ENCODE measurements at places on chromosomes 4 and X.

DNA sequence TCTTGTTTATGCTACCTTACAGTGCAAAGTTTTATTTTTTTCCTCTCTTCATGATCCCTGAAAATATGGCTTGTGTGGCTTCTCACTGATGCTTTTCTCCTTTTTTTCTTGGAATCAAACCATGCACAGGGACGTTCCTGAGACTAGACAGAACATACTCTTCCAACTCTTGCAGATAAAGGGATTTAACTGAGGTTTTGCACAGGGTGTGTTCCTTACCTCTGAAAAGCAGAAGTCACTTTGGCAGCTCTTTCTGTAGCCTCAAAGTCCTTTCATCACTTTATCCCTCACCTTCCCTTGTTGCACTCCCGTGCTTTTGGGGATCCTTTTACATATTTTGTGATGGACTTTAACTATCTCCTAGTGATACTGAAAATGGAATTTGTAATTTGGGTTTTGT, 300.1 kb downstream of the SPRY1 start:
- DNase-seq, result no peak

- DNase-seq, result no peak
These were observed 923.6 kb upstream of the TENM3 start for GRCh38 chr4:181319629-181320028.

- DNase-seq, result no peak
These were observed 41.8 kb downstream of the SULT1B1 start for GRCh38 chr4:69718396-69719271.

DNA sequence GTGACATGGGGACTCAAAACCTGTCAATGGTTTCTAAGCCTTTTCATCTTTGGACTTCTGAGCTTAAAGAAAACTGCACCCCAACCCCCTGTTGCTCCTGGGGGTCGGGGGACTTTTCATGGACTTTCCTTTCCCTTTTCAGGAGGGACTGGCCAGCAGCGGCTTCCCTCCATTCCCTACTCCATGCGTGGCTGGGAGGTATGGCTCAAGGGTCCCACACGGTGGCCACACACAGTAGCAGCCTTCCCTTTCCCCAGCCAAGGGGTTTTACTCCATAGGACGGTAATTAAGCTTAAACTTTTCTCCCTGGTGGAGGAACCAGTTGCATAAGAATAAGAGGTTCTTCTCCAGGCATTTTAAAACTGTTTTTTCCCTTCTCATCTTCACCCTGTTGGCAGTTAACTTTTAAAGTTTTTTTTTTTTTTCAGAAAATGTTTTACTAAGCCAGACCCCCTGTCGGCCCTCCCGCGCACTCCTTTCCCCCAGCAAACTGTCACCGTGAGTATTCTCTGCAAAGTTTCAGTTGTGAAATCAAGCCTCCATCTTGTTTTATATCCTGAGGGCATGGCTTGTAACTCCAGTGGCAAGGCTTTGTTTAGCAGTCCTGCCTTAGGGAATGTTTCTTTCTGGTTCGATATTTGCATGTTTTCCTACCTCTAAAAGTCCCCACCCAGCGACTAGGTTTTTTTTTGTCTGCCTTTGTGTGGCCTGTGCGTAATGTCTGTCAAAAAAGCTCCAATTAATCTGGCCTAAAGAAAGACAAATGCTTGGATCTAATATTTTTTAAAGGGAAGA, 325.7 kb downstream of the TLL1 start:
- no peak for DNase-seq

DNA sequence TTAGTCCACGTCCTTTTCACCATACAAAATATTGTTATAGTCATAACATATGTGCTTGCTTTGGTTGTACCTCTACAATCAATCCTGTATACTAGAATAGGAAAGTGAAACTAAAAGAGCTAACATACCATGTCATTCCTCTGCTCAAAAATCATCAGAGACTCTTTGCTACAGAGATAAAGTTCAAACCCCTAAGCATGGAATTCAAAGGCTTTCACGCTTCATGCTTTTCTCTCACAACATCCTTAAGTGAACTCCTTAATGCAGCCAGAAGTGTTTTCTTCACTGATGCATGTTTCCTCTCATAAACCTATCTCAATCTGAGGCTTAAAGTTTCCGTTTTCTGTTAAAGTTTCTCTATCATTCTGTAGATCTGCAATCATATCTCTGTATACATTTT, 744.6 kb upstream of the IGFBP7 start:
- DNase-seq, result no peak

GRCh38 chrX:80799584-80799983, 10.1 kb downstream of the BRWD3 start:
- DNase-seq, result no peak

GRCh38 chr4:109713500-109713899, 10.3 kb upstream of the CASP6 start:
- DNase-seq, result no peak

GRCh38 chr4:107780665-107781064, 44.1 kb upstream of the SGMS2 start:
- DNase-seq, result no peak

DNA sequence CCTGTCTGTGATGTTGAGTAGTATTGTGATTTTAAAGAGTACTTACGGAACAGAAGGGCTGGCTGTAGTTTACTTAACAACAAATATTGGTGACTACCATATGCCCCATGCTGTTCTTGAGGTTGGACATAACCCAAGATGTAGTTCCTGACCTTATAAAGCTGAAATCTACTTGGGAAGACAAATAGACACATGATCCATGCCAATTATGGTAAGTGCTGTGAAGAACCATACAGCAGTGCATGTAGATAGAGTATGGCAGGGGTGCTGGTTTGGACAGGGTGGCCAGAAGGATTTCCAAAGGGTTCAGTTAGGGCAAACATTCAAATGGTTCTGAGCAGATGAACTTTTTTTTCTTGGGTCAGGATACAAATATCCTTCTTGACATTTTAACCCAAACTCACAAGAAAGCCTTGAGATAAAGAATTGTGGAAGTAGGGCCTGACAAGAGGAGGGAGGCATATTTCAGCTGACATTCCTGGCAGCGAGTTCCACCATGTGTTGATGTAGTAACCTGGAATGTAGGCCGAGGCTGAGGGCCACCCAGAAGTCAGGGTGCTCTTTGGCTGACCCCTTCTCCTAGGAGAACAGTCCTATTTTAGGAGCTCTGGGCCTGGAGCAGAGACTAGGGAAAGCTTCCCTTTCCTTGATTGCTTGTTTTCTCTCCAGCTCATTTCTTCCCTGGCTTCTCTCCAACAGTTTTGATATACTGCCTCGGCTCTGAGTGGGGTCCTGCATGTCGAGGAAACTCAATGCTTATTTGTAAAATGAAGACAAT, 74.2 kb downstream of the FREM3 start:
- no peak for DNase-seq

GRCh38 chr4:3516836-3517730, 15.1 kb downstream of the LRPAP1 start:
- no peak for DNase-seq

- no peak for DNase-seq
These were observed 109.0 kb upstream of the RAPGEF2 start for GRCh38 chr4:158993891-158994290.

- no peak for DNase-seq
These were observed 66.8 kb upstream of the SH3RF1 start for GRCh38 chr4:169337510-169337909.

GRCh38 chr4:10232114-10232513, 115.5 kb upstream of the WDR1 start:
- no peak for DNase-seq
